ENCODE measurements at places on chromosomes 2 and 18.

- no peak for DNase-seq
Observed at GRCh38 chr2:66523990-66524389, 89.1 kb downstream of the MEIS1 start.

GRCh38 chr2:1614564-1614963 lies 129.8 kb downstream of the PXDN start:
- DNase-seq = no peak

GRCh38 chr18:58495207-58495606 lies 133.7 kb downstream of the ALPK2 start:
- DNase-seq = no peak

- DNase-seq = no peak
Observed at GRCh38 chr2:24210106-24210455, 35.2 kb downstream of the FAM228A start.

GRCh38 chr2:42770288-42771131 lies 6.6 kb upstream of the OXER1 start:
- DNase-seq = no peak

DNA sequence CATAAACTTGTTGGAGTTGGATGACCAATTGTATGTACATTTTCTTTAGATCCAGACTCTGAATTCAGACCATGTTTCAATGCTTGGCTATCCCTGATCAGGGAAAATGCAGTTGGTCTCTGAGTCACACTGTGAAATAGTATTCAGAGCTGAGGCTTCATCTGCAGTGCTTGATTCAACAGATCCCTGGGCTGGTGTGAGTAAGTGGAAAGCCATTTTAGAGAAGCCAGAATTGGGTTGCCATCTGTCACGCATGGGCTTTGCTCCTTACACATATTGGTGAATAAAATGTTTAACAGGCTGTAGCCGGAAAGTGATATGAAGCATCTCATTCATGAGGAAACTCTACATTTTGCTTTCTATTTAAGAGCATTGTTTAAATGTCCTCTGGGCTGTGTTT lies 50.0 kb upstream of the ACYP2 start:
- no peak for DNase-seq

DNA sequence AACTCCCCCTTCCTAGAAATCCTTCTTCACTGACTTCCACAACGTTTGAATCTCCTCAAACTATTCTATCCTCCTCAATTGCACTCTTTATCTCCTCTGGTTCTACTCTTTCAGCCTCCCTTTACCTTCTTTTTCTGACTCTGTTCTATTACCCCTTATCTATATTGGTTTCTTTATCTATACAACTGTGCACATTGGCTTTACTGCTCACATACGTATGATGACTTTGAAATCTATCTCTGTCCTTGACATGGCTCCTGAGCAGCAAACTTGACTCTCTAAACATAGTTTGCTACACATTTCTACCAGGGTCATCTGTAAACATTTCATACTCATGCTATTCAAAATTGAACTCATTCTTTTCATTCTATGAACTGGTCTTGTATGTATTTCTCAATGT lies 601.0 kb upstream of the LINC00305 start:
- DNase-seq = no peak

- no peak for DNase-seq
Observed at GRCh38 chr2:234322766-234323465, 174.0 kb downstream of the ARL4C start.

- no peak for DNase-seq
Observed at GRCh38 chr2:167297292-167297691, 409.0 kb downstream of the XIRP2 start.

DNA sequence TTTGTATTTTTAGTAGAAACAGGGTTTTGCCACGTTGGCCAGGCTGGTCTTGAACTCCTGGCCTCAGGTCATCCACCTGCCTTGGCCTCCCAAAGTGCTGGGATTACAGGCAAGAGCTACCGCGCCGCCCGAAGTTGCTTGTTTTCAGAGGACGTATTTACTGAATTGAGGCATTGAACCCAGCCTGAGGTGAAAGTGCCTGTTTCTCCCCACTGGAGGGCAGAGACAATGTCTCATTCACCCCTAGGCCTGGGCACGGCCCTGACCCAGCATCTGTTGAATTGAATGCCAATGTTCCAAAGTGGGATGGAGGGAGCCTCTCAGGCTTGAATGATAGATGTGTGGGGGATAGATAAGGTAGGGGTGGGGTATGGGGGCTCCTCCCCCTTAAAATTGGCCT lies 4.5 kb upstream of the TMBIM1 start:
- no peak for DNase-seq

- DNase-seq = no peak
Observed at GRCh38 chr2:85503851-85504777, 34.9 kb upstream of the MAT2A start.

GRCh38 chr2:88753833-88754584 lies 62.5 kb downstream of the RPIA start:
- no peak for DNase-seq

DNA sequence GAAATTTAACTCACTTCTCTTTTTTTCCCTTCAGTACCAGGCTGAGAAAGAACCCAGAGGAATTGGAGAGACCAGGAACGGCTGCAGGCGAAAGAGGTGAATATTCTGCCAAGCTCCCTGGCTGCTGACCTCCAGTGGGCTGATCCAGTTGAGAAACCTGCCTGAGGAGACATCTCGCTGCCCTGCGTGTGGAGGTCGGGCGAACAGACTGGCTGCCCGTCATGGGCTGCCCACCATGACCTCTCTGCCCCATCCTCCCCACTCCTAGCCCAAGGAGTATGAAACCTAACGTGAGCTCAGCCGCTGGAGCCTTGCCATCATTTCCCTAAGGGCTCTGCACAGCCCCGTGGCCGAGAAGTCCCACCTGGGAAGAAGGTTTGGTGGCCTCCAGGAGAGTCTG lies 148.8 kb upstream of the SALL3 start:
- DNase-seq = no peak

DNA sequence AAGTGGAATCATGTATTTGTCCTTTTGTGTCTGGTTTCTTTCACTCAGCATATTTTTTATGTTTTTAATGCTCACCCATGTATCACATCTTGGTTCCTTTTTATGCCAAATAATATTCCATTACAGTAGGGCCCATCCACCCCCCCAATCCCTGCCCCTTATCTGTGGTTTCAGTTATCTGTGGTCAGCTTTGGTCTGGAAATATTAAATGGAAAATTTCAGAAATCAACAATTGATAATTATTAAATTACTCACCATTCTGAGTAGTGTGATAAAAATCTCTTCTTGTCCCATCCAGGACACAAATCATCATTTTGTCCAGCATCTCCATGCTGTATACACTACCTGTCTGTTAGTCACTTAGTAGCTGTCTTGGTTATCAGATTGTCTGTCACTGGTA lies 66.7 kb downstream of the BIRC6 start:
- no peak for DNase-seq

DNA sequence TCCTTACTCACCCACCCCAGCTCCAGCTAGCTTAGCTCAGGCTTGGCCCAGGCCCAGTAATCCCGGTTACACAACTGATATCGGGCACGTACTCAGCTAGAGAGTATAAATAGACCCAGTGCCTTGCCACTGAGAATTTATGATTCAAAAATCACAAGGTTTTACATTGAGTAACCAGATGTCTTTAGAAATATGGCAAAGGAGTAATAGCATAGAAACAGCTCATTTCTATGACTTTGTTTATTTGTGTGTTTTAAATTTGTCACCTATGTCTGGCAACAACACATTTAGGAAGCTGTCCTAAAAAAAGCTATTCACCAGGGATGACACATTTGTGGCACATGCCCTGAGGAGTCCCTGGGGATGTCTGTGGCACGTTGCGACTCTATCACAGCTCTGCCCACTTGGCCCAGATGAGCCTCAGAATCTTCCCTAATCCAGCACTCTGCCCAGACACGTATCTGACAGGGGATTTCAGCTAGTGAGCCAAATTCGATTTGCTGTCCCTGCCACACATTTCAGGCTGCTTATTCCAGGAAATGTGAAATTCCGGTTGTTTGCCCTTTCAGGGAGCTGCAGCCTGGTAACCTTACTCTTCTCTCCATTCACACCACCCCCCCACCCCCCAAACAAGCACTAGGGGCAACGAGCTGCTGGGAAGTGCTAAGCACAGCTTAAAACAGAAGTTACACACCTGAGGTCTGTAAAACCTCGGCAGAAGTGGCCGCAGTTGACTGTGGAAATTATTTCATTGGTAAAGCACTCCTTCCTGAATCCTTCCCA lies 85.4 kb upstream of the ZCCHC2 start:
- no peak for DNase-seq

DNA sequence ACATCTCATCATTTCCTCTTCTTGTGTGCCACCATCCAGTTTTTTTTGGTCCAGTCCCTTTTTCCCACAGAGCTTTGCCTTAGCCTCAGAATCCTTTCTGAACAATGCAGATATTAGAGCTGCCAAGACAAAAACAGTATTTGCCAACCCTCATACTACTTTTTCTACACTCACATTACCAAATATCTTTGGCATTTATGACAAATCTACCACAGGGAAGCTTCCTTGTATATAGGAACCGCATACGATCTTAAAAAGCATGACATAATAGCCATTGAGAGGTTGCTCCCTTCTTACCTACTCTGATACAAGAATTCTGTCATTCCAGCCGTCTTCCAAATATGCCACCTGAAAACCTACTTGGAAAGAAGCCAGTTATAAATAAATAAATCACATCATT lies 9.4 kb downstream of the ZNF24 start:
- DNase-seq = no peak

DNA sequence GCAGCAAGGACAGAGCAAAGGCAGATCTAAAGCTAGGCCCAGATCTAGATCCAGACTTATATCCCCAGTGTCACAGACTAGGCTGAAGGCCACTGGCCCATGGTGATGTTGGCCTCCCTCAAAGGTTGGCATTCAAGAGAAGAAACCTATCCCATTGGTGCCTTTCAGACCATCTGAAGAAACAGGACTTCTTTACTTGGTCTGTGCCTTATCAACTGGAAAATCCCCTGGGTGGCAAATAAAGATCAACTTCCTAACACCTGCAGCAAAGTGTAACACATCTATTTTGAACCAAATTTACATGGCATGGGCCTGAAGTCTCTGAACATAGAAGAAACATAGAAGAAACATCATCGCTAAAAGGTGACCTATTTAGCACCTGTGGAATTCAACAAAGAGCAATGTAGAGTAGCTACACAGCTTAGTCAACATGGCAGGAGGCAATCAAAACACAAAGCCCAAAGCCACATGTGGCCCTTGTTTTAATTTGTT lies 35.8 kb downstream of the METTL4 start:
- no peak for DNase-seq

DNA sequence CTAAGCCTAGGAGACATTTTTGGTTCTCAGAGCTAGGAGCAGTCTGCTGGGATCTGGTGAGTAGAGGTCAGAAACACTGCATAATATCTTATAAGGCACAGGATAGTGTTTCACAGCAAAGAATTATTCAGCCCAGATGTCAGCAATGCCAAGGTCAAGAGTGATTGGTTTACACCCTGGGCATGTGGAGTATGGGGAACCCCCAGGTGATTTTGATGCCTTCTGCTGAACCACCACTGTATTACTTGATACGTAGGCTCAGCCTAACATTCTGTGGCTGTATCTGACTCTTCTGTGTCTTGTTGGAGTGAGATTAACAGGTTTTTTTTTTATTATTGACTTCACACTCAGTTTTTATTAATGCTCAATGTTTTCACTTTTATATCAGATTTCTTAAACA lies 6.0 kb downstream of the DDX18 start:
- DNase-seq = no peak

DNA sequence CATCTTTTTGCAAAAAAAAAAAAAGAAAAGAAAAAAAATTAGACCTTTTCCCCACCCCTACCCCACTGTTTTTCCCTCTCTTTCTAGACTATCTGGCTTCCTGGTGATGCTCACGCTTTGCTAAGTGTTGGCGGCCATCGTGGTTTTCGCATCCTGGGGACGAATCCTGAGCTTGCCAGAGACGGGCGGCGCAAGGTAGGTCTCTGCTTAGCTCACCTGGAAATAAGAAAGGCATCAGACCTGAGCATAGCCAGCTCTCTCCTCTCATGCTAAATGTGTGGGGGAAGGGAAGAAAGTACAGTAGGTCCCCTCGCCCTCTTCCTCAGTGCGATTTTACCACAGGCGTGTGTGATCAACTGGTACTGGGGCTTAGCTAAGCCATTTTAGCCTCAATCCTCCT lies 90.5 kb downstream of the KLHL29 start:
- DNase-seq = no peak

DNA sequence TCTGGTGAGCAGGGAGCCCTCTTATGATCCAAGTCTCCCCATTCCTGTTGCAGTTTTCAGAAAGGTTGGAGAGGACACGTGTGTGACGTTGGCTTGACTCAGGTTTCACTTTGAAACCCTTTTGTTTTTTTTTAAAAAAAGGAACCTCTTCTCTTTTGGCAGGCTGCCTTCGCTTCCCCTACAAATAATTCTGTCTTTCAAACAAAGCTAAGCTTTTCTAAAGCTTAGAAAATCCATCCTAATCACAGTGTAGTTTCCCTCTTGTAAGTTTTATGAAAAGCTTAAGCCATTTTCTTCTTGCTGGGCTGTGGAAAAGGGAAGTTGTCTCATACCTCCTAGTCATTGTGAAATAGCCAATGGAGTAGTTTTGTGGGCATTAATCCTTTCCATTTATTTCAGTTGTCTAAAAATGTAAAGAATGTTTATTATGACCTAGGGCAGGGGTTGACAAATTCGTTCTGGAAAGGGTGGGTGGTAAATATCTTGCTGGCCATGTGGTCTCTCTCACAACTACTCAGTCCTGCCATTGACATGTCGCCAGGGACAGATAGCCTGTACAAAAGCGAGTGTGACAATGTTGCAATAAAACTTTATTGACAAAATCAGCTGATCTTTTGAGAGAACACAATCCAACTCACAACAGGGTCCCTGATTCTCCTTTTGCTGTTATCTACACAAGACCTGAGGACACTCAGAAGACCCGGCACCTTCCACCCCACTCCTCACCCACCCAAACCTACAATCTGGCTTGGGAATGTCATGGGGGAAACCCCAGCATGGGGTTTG lies 878.8 kb downstream of the RNF144A start:
- DNase-seq = no peak

DNA sequence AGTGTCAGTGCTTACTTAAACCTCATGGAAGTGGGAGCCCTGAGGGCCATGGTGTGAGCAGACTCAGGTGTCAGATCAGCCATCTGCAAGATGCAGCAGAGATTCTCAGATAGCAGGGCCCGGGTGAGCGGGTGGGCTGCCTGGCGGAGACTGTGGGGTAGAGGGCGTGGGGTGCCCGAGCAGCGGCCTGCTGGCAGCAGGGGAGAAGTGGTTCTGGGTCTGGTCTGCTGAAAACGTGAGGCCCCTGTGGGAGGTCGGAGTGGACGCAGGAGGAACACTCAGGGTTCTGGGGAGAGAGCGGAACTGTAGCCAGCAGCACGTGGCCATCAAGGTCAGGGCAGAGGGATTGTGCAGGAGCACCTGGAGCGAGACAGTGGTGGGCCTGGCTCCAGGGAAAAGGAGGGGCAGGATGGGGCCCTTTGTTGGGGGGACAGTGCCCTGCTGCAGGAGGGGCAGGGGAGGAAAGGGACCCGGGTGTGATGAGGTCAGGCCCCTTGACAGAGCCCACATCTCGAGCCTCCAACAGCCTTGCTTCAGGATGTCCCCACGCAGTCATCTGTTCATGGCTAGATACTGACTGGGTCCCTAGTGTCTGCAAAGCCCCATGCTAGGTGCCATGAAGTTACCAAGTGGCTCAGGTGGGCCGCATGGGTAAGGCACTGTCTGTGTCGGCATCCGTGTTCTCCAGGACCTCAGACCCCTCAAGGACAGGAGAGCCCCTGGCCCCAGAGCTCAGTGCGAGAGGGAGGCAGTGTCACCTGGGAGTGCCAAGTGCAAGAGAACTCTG lies 2.7 kb upstream of the ESPNL start:
- DNase-seq = no peak

- peak; percentile 30 for DNase-seq
Observed at GRCh38 chr18:48862678-48863270, 88.0 kb downstream of the SMAD7 start.

GRCh38 chr2:173664513-173664910 lies 300.7 kb downstream of the SP3 start:
- no peak for DNase-seq
